ENCODE measurements at places on chromosomes 6 and 20.
A peak's percentile ranks its signal among the peaks of the same experiment; 100 is the strongest.

DNA sequence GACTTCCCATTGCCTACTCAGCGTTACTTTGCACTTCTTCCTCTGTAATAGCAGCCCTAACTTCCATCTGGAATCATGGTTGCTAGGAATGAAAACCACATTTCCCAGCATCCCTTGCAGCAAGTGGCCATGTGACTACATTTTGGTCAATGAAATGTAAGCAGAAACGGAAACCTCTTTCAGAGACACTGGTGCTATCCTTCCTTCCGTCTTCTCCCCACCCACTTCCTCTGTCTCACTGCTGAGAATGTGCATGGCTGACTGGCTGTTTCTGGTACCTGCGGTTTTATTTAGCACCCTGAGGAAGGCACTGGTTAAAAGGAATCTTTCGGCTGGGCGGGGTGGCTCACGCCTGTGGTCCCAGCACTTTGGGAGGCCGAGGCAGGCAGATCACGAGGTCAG, 107.4 kb downstream of the SCML4 start:
- DNase-seq, result peak; percentile 92

DNA sequence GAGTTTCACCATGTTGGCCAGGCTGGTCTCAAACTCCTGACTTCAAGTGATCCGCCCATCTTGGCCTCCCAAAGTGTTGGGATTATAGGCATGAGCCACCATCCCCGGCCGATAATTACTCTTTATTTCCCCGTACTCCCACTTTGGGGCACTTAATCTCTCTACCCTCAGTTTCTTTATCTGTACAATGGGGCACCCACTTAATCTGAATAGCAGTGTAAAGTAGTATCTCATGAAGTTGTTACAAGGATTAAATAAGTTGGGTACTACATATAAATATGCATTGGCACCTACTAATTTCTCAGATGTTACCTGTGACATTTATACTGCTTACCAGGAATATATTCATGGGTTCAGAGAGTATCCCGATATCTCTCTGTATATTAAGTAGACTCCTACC, 15.2 kb downstream of the GINM1 start:
- DNase-seq, result no peak

- peak; percentile 19 for DNase-seq
Observed at GRCh38 chr20:48758206-48758820, 69.5 kb downstream of the PREX1 start.

GRCh38 chr20:57996936-57997890, 231.2 kb downstream of the ANKRD60 start:
- DNase-seq, result no peak

- no peak for DNase-seq
Observed at GRCh38 chr6:128807577-128807976, 75.4 kb upstream of the LAMA2 start.

GRCh38 chr6:163946437-163946836, 531.9 kb downstream of the QKI start:
- no peak for DNase-seq
